Progenitor cell of endocrine pancreas (in vitro differentiated cells): ENCODE measurements at places on chromosomes 6 and 20.

DNA sequence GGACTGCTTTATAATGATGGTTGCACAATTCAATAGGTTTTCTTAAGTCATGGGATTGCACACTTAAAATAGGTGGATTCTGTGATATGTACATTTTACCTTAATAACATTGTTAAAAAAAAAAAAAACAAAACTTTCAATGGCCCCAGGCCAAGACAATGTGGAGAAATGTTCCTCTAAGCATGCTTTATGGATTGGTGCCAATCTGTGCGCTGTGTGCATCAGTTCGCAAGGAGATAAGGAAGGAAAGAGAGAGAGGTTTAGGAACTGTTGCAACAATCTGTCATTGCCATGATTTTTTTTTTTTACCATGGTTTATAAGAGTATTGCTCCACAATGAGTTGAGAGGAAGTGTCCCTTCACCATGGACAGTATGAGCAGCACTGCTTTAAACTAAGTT, 399.6 kb downstream of the PTPRT start:
- no peak for DNase-seq

GRCh38 chr20:58835231-58835630, 15.5 kb downstream of the GNAS-AS1 start:
- DNase-seq, result no peak

DNA sequence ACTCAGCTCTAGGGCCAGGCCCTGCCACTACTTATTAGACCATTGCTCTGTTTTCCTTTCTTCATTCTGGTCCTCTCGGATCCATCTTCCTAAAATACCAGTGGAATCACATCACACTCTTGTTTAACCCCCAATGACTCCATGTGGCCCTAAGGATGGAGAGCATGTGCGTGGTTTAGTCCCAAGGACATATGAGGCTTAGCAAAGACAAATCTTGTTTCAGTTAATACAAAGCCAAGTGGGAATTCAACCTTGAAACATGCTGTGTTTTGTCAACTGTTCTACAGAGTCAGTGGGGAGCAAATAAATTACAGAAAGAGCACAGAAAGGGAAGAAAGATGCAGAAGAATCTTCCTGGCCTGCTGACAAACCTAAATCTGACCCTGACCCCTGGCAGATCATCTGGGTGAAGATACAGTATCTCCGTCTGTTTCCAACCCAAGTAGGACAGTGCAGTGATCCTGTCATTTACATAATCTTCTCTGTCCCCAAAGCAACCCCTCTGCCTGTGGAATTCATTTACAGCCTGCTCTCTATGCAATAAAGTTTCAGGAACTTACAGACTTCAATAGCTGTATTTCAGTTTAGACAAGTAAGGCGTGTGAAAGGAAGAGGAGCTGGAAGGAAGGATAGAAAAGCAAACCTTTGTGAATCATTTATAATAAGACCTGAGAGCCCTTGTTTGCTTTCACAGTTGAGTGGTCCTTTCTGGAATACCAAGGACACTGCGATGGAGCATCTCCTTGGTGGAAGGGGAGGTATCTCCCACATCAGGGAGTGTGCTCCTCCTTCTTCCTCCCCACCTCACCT, 144.0 kb downstream of the THBS2 start:
- no peak for DNase-seq

- DNase-seq, result no peak
Observed at GRCh38 chr6:25640446-25640845, 11.6 kb upstream of the SCGN start.

GRCh38 chr6:79731471-79731870, 100.3 kb downstream of the SH3BGRL2 start:
- no peak for DNase-seq
